ENCODE measurements at places on chromosomes 7 and 10. TPM values are rescaled to one million over a fixed set of nuclear protein-coding genes. Genes with fewer than 3 reads are reported as not detected.

GRCh38 chr10:79211616-79212015 is 135.7 kb upstream of the PPIF start:
- no peak for DNase-seq

DNA sequence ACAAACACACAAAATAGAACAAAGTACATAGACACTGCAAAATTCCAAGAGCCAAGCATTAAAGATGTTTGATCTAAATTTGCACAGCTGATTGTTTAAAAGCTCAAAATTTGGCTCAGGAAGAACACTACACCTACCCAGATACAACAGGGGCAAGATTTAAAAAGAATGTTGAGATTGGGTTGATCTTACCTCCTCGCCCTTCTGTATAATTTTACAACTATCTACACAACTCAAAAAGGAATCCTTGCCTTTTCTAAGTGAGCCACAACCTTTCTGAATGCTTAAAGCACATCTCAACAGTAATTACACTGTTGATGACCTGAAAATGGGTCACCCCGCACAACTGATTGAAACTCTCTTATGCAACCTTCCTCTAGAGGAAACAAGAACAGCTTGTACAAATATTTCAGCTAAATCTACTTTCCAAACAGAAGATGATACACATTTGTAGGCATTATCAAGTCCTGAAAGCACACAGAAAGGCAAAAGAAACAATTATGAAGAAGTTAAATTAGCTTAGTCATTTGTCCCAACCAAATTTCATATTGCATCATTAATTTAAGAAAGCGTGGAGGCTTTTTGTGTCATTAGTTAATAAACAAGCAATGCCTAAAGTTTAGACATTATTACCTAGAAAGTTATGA is 75.5 kb downstream of the UBE2H start:
- DNase-seq = no peak

The PNLIP gene
- not detected for total RNA-seq

The CPED1 gene
- total RNA-seq = 28.2 TPM
